T-cell (primary cell): ENCODE measurements at places on chromosomes 5 and 9. TPM values are rescaled to one million over a fixed set of nuclear protein-coding genes. Genes with fewer than 3 reads are reported as not detected.

SH3TC2 gene
- not detected for total RNA-seq

LAMC3 gene
- 0.98 TPM for total RNA-seq

GRCh38 chr5:144281784-144282183, 111.1 kb downstream of the KCTD16 start:
- DNase-seq = no peak

DNA sequence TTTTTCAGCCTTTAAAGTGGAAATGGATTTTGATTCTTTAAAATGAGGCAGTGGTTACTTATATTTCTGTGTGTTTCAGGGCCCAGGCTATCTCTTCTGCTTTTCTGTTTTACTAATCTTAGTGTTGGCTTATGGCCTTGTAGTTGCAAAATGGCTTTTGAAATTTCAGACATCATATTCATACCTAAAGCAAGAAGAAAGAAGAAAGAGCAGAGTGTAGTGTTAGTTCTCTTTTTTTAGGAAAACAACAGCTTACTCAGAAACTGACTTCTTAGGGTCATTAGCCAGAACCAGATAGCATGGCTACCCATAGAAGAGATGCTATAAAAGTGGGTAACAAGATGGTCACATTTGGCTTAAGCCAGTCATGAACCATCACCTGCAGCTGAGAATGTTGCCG, 20.9 kb downstream of the ZBED3 start:
- DNase-seq = no peak

POLE3 gene
- 50.6 TPM for total RNA-seq

PPP1R2B gene
- 0.68 TPM for total RNA-seq

DNA sequence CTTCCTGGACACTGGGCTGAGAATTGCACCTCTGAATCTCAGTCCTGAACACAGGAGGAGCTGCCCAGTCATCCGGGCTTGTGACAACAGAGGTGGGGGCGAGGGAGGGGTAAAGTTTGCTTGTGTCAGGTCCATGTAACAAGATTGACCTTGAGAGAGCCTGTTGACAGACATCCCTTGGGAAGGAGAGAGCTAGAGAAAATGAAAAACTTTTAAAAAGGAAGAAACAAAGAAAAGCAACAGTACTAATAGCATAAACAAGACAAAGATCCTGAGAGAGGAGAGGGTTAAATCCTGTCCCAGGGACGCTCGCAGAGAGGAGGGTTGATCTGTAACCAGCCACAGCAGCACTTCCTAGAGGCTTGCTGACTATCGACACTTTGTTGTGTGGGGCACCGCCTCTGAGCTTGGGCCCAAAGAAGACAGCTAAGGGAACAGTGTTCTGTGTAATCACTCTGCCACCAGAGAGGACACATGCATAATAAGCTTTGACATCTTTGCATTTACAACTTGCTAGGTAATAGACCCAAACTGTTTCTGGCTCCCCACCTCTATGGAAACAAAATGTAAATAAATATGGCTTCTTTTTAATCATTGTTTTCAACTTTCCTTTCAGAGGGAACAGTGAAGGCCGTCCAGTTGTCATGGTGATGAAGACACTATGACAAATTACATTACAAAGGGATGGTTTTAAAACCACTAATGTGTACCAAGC, 363.7 kb downstream of the CSNK1G3 start:
- DNase-seq = no peak

- no peak for DNase-seq
These were observed 109.1 kb upstream of the PCA3 start for GRCh38 chr9:76655121-76655541.

- no peak for DNase-seq
These were observed 6.2 kb upstream of the CEP120 start for GRCh38 chr5:123429221-123429954.

DNA sequence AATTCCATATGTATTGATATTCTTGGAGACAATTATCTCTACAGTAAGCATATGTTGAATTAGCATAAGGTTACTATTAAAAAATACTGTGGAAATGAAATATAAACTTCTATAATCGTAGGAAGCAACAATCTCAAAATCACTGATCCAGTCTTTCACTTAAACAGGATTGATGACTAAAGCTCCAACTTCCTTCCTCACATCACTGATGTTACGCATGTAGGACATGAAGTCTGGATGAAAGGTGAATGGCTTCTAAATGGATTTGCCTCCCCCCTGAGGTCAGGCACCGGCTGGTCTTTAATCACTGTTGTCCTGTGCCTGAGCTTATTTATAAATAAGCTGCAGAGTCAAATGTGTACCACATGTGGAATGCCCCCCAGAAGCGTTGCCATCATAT, 157.1 kb upstream of the NFIB start:
- no peak for DNase-seq

DNA sequence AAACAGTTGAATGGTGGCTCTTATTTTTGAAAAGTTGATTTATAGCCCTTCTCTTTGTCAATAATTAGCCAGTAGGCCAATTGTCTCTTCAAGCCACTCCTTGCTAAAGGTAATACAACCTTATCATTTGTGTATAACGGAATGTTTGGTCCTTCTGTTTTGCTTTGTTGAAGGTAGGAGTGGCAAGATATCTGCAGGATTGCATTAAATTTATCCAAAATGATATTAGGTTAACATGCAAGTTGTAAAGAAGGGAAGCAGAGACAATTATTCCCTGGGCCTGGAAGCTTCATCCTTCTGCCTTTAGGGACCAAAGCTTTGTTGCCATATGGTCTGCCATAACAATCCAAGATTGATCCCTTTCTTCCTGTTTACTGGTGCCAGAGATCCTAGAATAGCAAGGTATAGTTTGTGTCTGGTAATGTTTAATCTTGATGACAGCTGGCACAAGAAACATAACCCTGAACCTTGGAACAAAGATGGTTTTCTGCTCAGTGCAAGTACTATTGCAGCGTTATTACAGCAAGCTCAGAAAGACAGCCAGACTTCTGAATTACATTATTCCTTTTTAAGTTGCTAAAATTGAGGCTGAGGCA, 15.5 kb upstream of the FSD1L start:
- DNase-seq = no peak

ESM1 gene
- total RNA-seq = not detected
